ENCODE measurements at places on chromosomes 3 and 15.
A peak's percentile ranks its signal among the peaks of the same experiment; 100 is the strongest.

DNA sequence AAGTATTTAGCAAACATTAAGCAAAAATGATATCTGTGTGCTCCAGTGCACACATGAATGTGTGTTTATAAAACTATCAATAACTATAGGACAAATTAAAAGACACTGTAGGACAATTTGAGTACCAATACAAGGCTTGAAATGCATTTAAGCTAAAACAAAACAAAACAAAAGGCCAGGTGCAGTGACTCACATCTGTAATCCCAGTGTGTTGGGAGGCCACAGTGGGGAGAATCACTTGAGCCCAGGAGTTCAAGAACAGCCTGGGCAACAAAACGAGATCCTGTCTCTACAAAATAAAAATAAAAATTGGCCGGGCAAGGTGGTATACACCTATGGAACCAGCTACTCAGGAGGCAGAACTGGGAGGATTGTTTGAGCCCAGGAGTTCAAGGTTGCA lies 50.7 kb downstream of the CSNK1G1 start:
- no peak for DNase-seq

DNA sequence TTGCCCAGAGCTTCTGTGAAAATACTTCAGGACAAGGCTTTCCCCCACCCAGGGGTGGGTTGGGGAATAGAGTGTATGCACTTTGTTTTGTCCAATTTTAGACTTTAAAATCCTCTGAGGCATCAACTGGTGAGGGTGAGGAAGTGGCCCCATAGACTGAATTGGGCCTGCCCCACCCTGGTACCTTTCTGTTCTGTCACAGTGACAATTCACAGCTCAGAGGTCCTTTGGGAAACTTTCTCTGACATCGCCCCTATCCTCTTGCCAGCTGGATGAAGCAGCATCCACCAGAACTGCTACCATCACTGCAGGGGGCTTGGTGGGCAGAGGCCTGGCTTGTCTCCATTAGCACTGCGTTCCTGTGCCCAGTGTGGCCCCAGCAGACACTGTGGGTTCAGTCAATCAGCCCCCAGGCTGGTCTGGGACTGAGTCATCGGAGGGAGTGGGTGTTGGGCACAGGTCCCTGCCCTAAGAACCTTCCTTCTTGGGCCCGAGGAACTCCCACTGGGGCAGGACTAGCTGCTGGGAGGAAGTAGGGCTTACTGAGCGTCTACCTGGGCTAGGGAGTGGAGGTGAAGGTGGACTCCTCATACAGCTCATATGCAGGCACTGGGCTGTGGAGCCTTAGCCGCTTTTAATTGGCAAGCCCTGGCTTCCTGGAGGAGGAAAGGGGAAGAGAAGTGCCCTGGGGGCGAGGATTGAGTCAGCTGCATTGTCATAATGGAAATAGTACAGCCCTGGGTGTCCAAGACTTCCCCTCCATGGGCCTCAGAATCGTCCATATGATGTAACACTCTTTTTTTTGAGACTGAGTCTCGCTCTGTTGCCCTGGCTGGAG lies 1.5 kb upstream of the PPM1M start:
- peak; percentile 22 for DNase-seq

- DNase-seq: no peak
Measured at GRCh38 chr3:112124907-112125607, 8.0 kb downstream of the GCSAM start.

DNA sequence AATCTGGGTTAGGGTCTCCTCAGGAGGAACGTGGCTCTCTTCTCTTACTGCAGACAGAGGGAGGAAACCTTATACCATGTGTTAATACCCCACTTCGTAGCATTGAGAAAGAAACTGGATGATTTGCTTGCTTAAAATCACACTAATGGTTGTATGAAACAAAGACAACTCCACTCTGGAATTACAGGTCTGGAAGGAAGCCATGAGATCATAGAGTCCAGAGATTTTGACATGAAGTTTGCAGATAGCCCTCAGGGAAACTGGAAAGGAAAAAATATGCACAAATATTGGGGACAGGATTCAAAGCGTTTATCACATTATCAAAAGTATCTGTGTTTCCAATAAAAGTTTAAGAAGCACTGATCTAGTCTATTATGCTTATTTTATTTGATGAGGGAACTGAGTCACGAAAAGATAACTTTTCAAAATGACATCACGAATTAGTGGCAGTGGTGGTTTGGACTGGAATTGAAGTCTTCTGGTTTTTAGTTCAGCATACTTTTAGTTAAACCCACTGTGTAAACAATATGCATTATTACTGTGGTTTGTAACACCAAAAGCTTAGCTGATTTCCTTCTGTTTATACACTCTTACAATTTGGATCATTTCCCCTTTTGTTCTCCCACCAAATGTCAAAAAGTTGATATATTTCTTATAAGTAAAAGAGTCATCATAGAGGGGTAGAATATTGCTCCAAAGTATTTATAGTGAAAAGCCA lies 16.8 kb downstream of the FGF7 start:
- no peak for DNase-seq
